Myocyte (in vitro differentiated cells): ENCODE measurements at places on chromosomes 12 and 14.

- no peak for DNase-seq
Measured at GRCh38 chr12:2794191-2794735, 507 bp upstream of the FKBP4 start.

DNA sequence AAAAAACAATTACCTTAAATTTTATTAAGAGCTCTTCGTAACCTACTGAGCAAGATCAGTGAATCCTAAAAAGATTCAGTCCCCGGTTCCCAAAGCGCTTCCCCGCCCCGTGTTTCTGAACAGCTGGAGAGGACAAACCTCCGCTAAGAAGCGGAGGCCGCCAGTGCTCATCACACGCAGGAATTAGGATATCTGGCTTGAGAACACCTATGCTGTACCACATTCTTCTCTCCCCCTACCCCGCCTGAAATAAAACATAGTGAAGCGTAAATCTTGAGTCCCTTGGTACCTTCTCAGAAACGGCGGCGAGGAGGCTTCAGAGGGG lies 774 bp upstream of the WDR20 start:
- no peak for DNase-seq

- no peak for DNase-seq
Measured at GRCh38 chr14:91872011-91872501, 4.7 kb upstream of the TC2N start.

DNA sequence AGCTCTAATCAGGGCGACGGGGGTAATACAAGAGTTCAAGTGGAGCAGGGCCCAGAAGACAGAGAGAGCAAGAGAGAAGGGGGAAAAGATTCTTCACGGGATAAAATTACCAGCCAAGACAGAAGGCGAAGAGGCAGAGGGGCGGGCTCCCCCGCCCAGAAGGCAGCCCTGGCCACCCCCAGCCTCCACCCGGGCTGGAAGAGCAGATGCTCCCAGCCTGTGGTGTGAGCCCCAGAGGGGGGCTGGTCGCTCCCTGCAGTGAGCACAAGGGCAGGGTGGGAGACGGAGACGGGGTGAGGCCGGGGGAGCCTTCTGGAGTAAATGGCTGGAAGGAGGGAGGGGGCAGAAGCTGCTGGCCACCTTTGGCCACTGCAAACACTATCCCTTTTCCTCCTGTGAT lies 1035.6 kb downstream of the VRK1 start:
- no peak for DNase-seq

DNA sequence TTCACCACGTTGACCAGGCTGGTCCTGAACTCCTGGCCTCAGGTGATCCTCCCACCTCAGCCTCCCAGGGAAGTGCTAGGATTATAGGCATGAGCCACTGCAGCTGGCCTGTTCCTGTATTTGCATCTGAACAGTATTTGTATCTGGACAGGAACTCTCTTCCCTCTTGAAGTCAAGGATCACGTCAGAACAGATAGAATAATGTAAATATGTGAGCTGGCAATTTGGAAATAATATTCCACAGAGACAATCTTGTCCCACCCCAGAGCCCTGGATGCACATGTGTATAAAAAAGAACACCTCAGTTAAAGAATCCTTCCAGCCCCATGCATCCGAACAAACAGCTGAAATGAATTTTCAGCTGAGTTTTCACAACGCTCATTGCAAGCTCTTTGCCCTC lies 118.3 kb downstream of the VEZT start:
- no peak for DNase-seq

DNA sequence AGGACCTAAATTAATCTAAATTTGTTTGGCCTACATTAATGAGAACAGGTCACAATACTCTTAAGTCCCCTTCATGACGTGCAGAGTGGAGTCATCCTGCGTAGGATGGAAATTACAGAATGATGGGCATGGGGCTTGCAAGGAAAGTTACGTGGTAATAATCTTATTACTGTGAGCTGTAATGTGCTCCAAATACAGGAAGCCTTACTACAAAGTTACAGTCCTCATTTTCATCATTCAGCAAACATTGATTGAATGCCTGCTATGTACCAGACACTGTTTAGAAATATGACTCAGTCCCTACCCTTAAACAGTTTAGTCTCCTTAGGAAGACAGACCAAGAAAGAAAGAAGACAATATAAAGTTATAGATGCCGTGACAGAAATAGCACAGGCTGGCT lies 9.4 kb downstream of the HIGD1C start:
- no peak for DNase-seq

- no peak for DNase-seq
Measured at GRCh38 chr12:110684312-110684836, 4.5 kb downstream of the HVCN1 start.

- DNase-seq = no peak
Measured at GRCh38 chr12:32454866-32455265, 55.5 kb downstream of the FGD4 start.

DNA sequence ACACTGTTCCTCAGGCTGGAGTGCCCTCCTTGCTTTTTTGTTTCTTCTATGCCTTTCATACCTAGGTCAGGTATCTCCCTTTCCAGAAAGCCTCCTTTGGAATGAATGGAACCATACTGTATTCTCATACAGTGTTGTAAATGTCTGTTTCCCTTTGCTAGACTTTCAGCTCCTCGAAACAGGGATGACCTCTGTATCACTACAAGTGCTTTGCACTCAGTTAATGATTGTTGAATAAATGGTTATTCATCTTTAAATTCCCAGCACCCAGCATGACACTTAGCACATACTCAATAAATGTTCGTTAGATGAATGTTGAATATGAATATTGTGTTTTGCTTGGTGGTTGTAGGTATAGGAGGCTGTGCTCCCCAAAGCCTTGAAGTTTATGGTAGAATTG lies 5.9 kb upstream of the TULP3 start:
- DNase-seq = no peak

DNA sequence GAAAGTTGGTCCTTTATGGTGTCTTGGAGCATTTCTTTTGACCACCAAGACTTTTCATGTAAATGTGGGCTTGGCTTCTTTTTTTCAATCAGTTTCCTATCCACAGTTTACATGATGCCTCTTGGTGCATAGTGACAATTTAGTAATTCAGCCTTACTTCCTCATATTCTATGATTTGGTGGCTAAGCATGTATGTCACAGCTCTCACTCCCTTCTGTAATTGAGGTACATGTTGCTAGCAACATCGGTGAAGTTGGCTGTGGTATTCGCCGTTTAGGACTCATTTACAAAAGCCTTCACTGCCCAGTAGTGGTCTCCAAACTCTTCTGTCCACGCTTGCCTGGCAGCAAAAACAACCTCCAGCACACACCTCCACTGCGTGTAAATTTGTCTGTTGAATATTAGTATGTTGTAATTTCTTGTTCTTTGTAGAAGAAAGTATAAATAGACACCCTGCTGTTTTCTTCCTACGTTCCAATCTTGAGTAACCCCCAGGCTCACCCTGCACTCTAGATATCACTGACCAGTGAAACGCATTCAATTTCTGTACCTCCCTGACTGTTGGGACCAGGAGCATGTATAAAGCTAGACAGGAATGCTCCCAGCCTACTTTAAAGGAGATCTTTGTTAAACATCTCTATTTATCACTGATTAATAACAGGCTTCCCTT lies 90.4 kb downstream of the PPP2R5C start:
- no peak for DNase-seq

- DNase-seq = no peak
Measured at GRCh38 chr12:10031321-10031720, 839 bp downstream of the CLEC9A start.

DNA sequence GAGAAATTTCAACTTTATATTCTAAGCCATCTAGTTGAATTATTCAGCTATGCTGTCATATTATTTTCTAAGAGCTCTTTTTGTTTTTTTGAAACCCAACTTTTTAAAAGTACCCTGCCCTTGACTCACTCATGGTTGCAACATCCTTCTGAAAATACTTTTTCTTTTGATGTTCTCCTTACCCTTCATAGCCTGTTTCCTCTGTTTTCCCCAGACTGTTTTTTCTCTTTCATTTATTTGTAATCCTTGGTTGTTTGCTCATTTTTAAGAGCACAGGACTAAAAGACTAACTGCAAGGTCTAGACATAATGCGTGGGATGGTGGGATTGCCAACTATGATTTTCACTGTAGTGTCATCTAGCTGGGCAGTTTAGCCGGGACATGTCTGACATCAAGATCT lies 21.2 kb upstream of the CDKL1 start:
- DNase-seq = no peak

DNA sequence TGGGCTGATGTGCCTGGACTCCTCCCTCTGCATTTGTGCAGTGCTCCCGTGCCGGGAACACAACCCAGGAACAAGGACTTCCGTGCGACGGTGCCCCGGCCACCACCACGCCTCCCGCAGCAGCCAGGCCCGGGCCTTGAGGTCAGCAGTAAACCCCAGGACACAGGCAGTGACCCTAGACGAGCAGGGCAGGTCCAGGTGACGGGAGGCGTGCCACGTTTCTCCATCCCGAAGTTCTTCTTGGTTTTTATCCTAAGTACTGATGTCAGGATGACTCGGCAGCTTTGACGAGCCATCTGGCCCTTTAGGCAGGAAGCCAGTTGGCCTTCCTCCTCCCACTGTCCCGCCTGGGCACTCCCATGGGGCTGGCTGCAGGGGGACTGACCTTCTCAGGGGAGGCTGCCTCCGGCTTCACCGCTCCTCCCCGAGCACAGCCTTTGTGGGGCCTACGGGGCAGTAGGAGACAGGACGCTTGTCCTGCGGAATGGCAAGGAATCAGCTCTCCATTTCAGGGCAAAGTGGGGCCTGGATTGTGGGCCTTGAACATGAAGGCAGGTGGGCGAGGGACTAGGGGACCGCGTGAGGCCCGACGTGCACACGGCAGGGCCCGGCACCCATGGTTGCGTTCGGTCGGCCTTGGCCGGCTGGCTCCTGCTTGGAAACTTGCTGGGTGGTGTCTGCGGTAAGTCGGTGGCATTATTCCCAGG lies 94.1 kb downstream of the FBXL14 start:
- peak; percentile 74 for DNase-seq

GRCh38 chr12:11246489-11246888 lies 23.0 kb downstream of the PRB3 start:
- no peak for DNase-seq

DNA sequence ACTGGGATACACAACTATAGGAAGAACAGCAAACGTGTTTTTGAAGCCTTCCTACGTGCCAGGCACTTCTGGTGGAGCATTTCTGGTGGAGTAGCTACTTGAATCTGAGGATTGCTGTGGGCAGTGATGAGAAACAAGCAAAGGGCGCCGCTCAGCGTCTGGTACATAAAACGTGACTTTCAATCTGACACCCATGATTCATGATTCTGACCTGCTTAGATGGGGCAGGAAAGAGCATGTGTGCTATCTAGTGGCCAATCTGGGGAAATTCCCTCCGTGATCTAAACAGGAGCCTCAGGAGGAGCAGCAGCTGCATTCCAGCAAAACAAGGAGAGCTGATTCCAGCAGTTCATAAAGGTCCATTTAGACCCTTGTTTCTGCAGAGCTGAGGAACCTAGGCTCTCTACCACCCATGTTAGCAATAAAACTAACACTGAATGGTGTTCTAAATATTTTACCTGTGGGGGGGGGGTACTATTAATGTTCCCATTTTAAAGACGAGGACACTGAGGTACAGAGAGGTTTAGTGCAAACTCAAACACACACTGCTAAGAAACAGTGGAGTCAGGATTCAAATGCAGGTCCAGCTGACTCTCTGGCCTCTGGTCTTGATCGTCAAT lies 37.8 kb downstream of the PAH start:
- DNase-seq = peak; percentile 43

DNA sequence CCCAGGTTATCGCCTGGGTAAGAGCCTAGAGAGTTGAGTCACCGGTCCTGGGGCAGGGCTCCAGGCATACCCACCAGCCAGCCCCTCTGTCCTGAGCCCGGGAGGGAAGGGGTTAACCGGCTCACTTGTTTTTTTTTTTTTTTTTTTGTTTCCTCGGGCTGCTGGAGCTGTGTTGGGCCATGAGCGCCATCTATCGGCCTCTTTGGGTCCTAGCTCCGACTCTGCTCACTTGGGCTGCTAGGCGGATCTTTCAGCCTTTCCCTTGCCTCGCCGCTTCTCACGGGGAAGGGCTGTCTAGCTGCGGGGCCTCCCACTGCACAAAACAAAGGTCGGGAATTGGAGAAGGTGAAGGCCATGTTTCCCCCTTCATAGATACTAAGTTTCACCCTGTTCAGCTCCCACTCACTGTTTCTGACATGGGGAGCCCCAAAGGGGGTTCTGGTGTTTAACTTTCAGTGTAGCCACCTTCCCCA lies 2.8 kb upstream of the SMUG1 start:
- peak; percentile 89 for DNase-seq

DNA sequence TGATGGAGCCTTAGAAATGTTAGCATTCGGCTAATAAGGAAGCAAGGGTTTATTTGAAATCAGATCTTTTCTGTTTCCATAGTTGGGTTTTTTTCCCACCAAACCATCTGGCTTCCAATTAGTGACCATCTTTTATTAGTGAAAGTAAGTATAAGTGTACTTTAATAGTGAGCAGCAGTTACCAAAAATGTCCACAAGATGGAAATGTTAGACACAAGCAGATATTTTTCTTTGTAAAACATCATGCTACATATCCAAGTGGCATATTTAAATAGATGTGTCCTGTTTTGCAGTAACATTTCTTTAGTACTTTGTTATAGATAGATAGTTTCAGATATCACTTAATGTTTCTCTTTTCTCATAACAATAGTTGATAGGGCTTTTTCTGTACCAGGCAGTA lies 28.8 kb downstream of the YEATS4 start:
- DNase-seq = peak; percentile 53

- no peak for DNase-seq
Measured at GRCh38 chr12:15427913-15428312, 105.6 kb downstream of the PTPRO start.

DNA sequence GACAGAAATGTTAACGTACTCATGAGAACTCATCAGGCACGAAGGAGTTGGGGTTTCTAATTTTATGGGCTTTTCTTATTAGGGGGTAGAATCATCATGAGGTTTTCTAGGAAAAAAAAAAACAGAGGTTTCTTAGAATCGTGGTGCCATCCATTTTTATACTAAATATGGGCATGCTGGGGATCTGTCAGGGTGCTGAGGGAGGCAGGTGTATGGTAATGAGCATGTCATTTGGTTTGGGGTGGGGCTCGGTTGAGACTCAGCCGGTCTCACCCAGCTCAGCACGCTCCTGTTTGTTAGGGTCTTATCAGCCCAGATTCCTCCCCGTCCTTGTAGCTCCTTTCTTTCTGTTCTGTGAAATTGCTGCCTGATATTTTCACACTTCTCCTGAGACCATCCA lies 98.2 kb downstream of the DICER1 start:
- DNase-seq = no peak

DNA sequence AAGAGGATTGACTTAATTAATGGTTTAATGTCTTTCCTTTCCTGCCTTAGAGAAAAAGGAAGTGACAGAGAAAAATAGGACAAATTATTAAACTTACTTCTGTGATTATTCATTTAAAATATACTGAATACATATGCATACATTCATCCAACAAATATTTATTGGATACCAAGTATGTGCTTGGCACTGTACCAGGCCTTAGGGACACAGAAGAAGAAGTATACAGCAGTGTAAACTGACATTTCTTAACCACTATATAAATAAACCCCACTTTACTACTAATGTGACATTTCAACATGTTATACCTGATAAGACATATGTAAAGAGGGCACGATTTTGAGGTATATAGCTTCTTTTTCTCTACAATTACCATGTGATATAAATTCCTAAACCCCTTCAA lies 53.6 kb downstream of the ERO1A start:
- no peak for DNase-seq
